ENCODE measurements at places on chromosomes 1 and 21. TPM values are rescaled to one million over a fixed set of nuclear protein-coding genes. Genes with fewer than 3 reads are reported as not detected.

DNA sequence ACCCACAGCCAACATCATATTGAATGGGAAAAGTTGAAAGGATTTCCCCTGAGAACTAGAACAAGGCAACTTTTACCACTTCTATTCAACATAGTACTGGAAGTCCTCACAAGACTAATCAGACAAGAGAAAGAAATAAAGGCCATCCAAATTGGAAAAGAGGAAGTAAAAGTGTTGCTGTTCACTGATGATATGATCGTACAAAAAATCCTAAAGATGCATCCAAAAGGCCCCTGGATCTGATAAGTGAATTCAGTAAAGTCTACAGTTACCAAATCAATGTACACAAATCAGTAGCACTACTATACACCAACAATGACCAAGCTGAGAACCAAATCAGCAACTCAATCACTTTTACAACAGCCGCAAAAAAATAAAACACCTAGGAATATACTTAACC, 28.3 kb downstream of the RAB3GAP2 start:
- DNase-seq, result no peak

GRCh38 chr1:53929246-53929960, 16.1 kb downstream of the IFT25 start:
- DNase-seq, result no peak

- DNase-seq, result no peak
Measured at GRCh38 chr1:179976970-179977651, 22.5 kb downstream of the CEP350 start.

DNA sequence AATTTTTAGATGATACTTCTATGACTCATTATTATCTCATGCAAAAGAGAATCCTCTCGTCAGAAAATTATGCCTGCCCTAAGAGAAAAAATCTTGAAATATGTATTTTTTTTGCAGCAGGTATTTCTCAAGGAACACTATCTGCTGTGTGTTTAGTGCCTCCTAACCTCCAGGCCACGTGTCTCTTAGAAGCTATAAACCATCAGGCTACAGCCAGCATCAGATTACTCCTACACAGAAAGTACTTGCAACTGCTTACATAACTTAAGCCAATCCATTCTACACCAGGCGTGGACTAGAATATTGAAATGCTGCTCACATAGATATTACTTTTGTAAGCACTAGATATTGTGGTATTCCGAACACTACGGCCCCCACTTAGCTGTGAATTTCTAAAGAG, 933.4 kb downstream of the PLA2G4A start:
- no peak for DNase-seq

DNA sequence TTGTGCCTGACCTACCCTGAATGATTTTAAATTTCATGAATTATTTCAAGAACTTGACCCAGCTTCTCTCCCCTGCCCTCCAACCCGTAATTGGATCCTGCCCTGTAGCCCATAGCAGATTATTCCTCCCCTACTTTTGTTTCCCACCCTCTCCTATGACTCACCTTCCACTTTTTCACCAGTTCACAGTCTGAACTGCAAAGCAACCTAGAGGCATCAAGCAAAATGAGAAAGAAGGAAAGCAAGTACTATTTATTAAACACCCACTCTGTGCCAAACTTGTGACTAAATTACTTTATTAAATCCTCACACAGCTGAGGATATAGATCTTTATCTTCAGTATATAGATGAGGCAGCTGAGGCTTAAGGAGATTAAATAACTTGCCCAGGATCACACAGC, 20.7 kb upstream of the IKBKE start:
- DNase-seq, result no peak

DNA sequence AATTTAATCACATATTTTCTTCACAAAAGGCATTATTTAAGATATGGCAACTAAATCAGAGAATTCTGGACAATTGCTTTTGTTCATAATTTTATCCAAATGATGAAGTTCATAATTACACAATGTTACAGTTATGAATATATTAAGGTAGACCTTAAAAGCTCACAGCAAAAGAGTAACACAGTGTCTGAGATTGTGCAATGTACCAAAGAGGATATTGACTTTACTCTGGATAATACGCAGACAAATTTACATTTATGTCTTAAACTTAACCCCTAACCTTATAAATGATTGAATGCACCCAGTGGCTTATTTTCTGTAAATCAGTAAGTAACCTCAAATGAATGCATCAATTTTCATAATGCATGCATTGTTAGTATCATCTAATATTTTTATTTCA, 216.2 kb upstream of the SAMSN1 start:
- DNase-seq, result no peak

DNA sequence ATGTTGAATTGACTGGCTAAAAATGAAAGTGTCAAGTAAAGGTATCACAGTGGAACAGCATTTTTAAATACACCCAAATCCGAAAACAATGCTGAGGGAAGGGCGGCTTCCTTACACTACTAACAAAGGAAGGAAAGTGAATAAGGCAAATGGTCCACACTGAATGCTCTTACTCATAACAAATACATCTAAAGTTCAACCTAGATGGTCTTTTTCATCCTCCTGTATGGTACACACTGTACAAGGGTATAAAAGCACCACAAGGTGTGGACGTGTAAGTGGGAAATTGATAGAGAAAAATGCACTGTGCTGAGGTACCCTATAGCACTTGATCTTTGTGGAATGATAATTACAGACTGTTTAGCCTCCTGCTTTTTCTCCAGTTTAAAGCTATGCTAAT, 7.1 kb upstream of the PALMD start:
- no peak for DNase-seq

GRCh38 chr1:160360227-160360695, 6.6 kb upstream of the NHLH1 start:
- DNase-seq, result no peak

- no peak for DNase-seq
Measured at GRCh38 chr1:211258310-211258755, 833 bp upstream of the RCOR3 start.

DNA sequence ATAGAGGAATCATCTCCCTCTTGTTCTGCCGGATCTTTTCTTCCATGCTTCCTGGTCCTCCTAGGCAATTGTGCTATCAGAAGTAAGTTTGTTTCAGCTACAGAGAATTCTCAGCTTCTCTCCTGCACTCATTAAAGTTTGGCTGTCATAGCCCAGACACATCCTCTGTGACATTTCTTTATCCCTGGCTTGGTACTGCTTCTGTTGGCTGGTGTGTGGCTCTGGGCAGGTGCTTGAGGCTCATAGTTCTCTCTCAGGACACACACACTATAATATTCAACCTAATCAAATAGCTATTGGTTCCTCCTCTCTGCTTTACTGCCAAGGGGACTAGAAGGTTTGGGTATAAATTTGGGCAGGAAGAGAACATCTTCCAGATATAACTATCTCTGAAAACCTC, 172.1 kb downstream of the ROR1 start:
- DNase-seq, result no peak

DNA sequence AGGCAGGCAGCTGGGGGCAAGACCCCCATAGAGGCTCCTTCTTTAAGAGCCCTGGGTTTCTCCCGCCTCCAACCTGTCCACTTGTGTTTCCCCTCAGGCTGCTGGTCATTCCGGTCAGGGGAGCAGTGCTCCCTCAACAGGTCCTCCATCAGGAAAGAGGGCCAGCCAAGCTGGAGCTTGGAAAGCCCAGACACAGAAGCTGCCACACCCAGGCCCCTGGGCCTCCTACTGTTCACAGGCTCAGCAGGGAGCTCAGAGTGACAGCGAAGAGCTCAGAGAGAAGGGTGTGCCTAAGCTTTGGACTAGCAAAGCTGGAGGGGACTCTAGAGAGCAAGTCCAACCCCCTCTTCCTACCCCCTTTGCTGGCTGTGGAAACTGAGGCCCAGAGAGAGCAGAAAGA, 10.3 kb upstream of the CDCP2 start:
- peak; percentile 44 for DNase-seq

- DNase-seq, result peak; percentile 96
Measured at GRCh38 chr1:63773815-63774616, at the start of gene ROR1. TSS of gene ROR1 (plus strand) at chr1:63774017.

DNA sequence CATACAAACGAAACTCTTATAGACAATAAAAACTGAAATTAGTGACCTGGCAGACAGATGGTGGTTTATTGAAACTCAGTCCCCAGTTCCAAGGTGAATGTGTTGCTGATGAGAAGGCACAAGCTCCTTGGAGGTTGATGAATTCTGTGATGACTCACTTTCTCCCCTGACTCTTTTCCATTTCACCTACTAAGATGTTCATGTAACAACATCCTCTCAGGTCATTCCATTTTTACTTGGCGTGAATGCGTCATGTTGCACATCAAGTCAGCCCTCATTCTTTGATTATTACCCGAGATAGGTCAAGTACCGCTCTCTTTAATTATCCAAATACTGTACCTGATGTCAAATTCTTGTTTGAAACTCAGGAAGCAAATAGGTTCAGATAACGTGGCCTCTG, 10.1 kb upstream of the IL10RB start:
- no peak for DNase-seq

DNA sequence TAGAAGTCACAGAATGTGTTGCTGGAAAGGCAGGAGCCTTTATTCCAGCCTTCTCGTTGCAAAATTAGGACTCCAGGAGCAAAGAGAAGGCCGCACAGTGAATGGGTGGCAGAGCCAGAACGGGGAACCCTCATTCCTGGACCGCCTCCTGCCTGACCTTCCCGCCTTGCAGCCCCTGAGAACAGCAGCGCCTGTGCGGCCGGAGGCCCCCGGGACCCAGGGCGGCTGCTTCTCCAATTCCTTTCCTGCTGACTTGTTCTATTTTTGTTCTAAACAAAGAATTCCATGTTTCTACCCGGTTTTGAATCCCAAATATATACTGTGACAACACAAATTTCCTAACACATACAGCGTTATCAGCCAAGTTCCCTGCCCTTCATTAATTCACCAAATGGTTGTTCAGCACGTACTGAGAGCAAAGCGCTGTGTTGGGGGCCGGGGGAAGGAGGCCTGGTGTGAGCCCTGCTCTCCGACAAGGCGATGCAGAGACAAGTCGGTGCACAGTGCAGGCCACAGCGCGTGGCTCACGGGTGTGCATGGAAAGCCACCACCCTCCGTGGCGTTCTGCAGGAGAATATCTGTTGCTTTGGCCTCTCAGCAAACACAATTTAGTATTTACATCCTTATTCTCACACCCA, 31.9 kb upstream of the COL6A2 start:
- DNase-seq, result no peak

GRCh38 chr1:81894867-81895266, 94.1 kb downstream of the ADGRL2 start:
- DNase-seq, result no peak

The FCN3 gene
- total RNA-seq, result not detected

The TFF2 gene
- not detected for total RNA-seq

The SLAMF8 gene
- total RNA-seq, result not detected

All from chondrocyte (in vitro differentiated cells).